ENCODE measurements at places on chromosomes 7 and 10. TPM values are rescaled to one million over a fixed set of nuclear protein-coding genes. Genes with fewer than 3 reads are reported as not detected.

The HDAC9 gene
- total RNA-seq, result 21.7 TPM

The EBLN1 gene
- total RNA-seq, result not detected

The FMC1 gene
- 18.8 TPM for total RNA-seq

DNA sequence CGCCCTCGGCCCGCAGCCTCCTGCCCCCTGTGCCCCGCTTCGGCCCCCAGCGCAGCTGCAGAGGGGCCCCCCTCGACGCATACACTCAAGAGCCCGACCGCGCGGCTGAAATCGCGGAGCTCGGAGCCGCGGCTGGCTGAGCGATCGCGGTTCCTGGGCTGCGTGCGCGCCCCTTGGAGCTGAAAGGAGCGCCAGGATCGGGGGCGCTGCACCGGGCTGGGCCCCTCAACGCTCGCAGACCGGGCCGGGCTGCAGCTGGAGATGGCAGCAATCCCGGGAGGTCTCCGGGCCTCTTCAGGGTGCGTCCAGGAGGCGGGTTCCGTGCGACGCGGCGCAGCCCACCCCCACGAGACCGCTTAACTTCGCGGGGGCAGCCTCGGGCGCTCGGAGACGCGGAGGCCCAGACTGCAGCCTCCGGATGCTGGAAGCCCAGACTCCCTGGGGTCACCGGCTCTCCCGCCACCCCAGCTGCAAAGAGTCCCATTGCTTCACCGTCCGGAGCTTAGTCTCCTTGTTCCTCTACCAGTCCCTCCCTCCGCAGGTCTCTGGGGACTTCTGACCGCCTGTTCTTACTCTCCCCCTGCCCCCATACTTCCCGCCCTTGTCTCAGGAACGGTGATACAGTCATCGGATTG, 73.0 kb upstream of the LRRC4 start:
- DNase-seq, result no peak

DNA sequence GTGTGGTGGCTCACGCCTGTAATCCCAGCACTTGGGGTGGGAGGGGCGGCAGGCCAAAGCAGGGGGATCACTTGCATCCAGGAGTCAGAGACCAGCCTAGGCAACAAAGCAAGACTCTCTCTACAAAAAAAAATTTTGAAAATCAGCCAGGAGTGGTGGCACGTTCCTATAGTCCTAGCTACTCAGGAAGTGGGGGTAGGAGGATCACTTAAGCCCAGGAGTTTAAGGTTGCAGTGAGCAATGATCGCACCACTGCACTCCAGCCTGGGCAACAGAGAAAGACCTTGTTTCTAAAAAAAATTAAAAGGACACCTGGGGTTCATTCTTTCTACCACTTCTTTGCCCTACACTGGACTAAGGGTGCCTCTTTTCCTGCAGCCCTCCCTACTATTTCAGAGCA, 15.1 kb downstream of the WAPL start:
- no peak for DNase-seq
